ENCODE measurements at places on chromosomes 3 and 15. TPM values are rescaled to one million over a fixed set of nuclear protein-coding genes. Genes with fewer than 3 reads are reported as not detected.

DNA sequence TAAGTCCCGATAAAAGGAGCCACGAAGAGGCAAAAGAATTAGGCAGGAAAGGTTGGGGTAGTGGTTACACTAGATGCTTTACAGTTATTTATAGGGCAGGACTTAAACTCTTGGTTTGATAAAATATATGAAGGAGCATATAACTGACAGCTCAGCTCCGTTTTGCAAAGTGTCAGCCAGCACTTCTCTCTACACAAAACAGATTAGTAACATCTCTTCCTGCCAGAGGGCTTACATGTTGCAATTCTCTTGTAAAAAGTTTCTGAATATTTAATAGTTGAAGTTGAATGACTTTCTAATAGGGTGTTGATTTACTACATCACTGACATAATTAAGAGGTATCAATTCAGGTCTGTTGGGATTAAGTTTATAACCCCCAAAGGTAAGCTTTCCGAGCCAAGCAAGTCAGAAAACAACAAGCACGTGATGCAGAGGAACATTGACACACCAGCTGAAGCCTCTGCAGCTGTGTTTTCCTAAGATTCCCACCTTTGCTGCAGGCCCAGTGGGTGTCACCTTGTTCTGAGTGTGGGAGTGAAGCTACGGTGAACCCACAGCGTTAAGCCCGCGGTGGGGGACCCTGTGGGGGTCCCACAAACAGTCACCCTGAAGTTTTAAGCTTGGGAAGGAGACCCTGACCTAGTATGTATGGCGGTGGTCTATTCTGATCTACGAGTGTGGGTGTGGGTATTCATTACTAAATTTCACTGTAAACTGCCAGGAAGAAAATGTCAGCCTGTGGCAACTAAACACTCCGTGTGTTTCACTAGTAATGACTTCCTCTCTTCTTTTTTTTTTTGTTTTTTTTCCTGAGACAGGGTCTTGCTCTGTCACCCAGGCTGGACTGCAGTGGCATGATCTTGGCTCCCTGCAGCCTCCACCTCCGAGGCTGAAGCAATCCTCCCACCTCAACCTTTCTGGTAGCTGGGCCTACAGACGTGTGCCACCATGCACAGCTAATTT lies 22.0 kb upstream of the ATP13A3 start:
- peaks cover 12% of the 10 kb centered on the region for H3K4me1 ChIP-seq
- no peak overlapping the region for H3K27ac ChIP-seq
- H3K27me3 ChIP-seq: no peaks in the 10 kb centered on the region

- peaks cover 41% of the 10 kb centered on the region for H3K36me3 ChIP-seq
- H3K4me3 ChIP-seq: 0 out of 2 replicates have a peak overlapping the region, but pooled peaks have one; percentile 7
- H3K4me1 ChIP-seq: peaks cover 8% of the 10 kb centered on the region
- no peaks in the 10 kb centered on the region for H3K27me3 ChIP-seq
- no peak overlapping the region for H3K27ac ChIP-seq
Measured at GRCh38 chr3:73602170-73602569, 22.6 kb downstream of the PDZRN3 start.

SFMBT1 gene
- total RNA-seq: 3.2 TPM

- peaks cover 8% of the 10 kb centered on the region for H3K4me1 ChIP-seq
- H3K27ac ChIP-seq: no peak overlapping the region
- H3K4me3 ChIP-seq: no peak overlapping the region
- DNase-seq: peak; percentile 12
Measured at GRCh38 chr3:32082721-32083120, 23.7 kb upstream of the GPD1L start.

DNA sequence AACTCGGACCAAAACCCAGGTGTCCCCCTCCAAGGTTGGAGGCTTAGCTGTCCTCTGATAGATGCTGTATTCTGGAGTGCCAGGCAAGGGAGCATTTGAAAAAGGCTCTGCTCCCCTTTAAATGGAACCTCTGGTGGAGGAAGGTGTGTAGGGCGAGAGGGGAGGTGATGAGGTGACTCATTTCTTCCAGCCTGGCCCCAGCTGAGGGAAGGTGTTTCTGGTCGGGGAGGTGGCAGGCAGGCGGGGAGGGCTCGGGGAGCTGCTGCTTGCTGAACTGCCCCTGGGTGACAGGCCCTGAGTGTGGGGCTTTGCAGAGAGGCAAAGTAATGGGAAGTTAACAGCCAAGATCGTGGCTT lies 18.8 kb downstream of the PSTPIP1 start:
- H3K36me3 ChIP-seq: no peaks in the 10 kb centered on the region
- no peak for DNase-seq
- H3K4me3 ChIP-seq: no peak overlapping the region
- no peaks in the 10 kb centered on the region for H3K4me1 ChIP-seq
- H3K27me3 ChIP-seq: peaks cover 26% of the 10 kb centered on the region

- H3K4me1 ChIP-seq: peaks cover 10% of the 10 kb centered on the region
- H3K27ac ChIP-seq: no peak overlapping the region
- DNase-seq: no peak
- H3K4me3 ChIP-seq: no peak overlapping the region
Measured at GRCh38 chr3:45681846-45682245, 7.3 kb upstream of the SACM1L start.

DNA sequence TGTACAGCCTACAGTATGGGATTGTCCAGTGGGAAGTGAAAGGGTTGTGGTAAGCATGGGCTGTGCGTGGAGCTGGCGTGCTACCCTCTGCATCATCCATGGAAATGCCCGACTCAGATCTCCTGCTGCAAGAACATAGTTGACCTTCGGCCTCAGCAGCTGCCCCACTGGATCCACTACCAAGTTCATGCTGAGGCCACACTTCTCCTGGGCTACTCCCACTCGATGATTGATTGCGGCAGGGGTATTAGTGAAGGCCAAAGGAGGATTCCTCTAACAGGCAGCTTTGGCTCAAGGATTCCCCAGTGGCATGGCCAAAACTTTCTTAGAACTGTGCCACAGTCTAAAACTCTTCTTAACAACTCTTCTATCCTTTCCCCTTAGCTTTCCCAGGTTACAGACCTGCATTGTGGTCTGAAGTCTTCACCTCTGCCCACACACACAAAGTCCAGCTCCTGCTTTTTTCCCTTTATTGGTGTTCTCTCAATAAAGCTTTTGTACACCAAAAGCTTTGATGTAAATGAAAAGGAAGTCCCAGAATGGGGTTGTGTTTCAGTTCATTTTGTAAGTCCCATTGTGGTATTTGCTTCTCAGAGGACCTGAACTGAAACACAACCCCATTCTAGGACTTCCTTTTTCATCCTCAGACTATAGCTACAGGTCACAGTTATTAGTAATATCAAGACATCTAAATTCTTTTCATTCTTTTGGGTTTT lies 4.9 kb upstream of the TBC1D5 start:
- H3K4me3 ChIP-seq: no peak overlapping the region
- DNase-seq: no peak
- no peak overlapping the region for H3K27ac ChIP-seq
- peaks cover 32% of the 10 kb centered on the region for H3K4me1 ChIP-seq
- H3K36me3 ChIP-seq: no peaks in the 10 kb centered on the region

DNA sequence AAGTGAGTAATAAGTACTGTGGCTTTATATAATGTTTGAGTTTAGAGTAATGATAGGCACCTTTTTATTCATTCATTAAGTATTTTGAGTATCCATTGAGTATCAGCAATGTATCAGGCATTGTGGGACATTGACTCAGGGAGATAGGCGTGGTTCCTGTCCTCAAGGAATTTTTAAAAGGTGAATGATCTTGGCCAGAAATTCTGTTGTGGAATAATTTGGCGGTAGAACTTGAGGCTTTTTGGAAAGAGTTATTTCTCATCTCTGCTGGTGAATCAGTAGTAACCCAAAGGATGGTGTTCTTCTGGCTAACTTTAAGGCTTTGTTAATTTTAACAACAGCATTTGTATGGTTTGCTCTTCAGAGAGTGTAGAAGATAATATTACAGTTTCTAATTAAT lies 2.0 kb downstream of the RAB7A start:
- peak overlapping the region; percentile 99 for H3K4me3 ChIP-seq
- H3K27ac ChIP-seq: peak overlapping the region; percentile 94
- peak; percentile 4 for DNase-seq

GRCh38 chr3:147397155-147397874 lies 9.0 kb downstream of the ZIC4 start:
- peaks cover 12% of the 10 kb centered on the region for H3K36me3 ChIP-seq
- peak overlapping the region; percentile 24 for H3K4me3 ChIP-seq
- no peak for DNase-seq
- H3K27me3 ChIP-seq: peaks cover 42% of the 10 kb centered on the region
- no peak overlapping the region for H3K27ac ChIP-seq

DNA sequence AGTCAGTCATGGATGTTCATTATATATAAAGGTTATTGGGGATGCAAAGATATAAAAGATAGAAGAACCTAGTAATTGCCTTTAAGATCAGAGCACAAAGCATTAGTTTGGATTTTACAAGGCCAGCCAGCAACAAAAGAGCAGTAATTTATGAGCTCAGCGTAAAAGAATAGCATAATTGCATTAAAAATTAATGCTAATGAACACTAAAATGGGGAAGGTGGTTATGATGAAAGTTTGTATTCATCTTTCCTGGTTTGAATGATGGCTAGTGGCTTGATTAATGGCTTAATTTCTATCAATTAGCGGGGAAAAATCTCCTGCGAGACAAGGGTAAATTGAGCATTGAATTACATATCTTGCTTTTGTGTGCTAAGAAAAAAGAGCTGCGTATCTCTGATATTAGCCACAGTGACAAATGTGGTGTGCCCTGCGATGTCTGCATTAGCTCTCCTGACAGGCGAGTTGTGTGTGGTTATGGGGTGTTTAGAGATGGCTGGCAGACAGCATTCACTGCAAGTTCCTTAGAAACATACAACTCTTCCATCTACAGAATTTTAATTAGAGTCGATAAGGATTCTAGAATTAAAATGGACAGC lies 42.8 kb upstream of the MLF1 start:
- H3K27ac ChIP-seq: no peak overlapping the region
- DNase-seq: no peak

- no peak overlapping the region for H3K4me3 ChIP-seq
- peaks cover 2% of the 10 kb centered on the region for H3K27me3 ChIP-seq
- peaks cover 8% of the 10 kb centered on the region for H3K4me1 ChIP-seq
- peaks cover 7% of the 10 kb centered on the region for H3K36me3 ChIP-seq
- H3K27ac ChIP-seq: no peak overlapping the region
Measured at GRCh38 chr3:171237009-171237385, 210.5 kb upstream of the SLC2A2 start.

Data from HFFc6 (cell line).